ENCODE measurements at places on chromosomes 16 and 17.
A peak's percentile ranks its signal among the peaks of the same experiment; 100 is the strongest.

GRCh38 chr17:49519781-49520180 lies 24.7 kb downstream of the NGFR start:
- no peak for DNase-seq

- DNase-seq, result peak; percentile 71
These were observed 228.5 kb upstream of the PMFBP1 start for GRCh38 chr16:72400257-72401083.

DNA sequence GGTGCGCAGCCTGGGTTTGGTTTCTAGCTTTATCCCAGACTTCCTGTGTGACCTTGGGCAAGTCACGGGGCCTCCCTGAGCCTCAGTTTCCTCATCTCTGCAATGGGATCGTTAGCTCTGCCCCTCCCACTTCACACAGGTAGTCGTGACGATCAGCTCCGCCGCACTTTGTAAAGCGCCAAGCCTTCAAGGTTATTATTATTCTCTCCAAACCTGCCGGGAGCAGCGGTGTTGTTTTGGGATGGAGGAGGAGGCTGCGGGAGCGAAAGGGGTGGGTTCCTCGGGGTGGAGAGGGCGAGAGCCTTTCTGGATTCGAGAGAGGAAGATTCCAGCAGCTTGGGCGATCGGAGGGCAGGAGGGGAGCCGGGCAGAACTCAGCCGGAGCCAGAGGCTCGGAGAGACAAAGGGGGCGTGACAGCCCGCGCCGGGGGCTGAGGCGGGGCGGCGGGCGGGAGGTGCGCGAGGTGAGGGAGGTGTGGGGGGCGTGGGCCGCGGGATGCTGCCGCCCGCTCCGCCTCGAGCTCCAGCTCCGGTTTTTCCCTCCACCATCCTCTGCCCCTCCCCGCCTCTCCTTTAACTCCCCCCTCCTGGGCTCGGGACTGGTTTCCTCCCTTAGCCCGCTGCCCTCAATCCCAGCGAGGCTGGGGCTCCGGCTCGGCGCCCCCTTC lies at the start of gene EFNB3:
Gene EFNB3, plus strand, starts transcription at position 602 of the 668 bp plus-strand sequence. CDS start 397 bp downstream, outside the sequence.
- DNase-seq, result peak; percentile 13

DNA sequence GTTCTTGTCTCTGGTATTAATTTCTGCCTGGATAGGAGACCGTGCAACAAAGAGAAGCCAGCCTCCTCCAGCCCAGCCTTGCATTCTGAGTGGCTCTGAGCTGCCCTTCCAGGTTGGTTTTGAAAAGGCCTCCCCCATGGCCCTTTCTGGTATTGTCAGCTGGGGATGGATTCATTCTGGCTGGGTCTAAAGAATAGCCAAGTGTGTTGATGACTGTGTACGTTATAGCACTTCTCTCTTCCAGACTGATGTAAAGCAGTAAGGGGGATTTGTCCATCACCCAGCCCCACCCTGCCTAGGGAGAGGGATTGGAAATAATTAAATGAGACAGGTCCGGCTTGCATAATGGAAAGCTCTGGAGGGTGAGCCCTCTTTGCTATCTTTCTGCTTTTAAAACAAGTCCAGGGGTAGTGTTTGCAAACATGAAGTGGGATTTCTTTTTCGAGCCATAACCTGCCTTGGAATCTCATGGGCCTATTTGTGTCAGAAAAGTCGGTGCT lies 146.4 kb downstream of the MSI2 start:
- DNase-seq, result no peak

GRCh38 chr16:54526916-54527315 lies 240.3 kb upstream of the IRX3 start:
- DNase-seq, result no peak

DNA sequence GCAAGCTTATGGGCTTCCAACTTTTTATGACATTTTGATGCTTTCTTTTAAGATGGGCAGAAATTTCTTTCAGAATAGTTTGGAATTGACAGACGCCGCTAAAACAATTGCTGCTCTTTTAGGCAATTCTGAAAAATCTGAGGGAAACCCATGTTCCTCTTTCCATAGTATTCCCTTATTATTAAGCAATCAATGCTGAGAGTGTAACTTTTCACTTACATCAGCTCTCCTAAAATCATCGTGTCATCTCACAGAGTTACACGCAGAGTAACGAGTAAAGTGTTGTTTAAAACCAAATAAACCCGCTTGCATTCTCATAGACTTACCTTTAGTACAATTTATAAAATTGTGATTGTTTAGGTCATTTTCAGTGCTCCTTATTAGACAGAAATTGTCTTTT lies 150.6 kb downstream of the MAF start:
- DNase-seq, result no peak

DNA sequence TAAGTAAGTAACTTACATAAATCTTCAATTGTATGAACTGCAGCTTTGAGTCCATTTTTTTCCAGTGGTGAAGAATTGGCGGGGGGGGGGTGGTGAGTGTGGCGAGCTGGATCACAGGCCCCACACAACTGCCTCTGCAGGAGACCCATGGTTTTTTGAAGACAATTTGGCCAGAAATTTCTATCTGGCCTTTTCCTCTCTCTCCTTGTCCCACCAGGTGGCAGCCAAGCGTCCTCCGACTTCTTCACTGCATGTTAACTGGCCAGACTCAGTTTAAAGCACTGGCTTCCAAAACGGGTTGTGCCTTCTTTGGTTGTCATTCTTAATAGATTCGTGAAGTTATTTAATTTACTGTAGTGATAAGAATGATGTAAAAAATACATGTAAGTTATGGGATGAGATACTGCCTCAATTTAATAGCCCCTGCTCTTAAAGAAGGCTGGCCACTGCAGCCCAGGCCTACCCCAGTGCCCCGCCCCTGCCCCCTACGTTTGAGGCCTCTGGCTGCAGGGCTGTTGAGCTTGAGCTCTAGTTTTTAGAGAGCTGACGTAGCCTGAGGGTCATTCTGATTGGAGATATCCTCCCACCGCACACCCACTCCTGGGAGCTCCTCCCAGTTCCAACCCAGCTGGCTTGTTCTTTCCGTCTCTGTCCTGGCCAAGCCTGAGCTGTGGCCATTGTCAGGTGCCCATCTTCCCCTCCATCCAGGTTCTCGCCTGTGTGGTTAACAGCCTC lies 36.4 kb downstream of the AKAP1 start:
- DNase-seq, result peak; percentile 52

DNA sequence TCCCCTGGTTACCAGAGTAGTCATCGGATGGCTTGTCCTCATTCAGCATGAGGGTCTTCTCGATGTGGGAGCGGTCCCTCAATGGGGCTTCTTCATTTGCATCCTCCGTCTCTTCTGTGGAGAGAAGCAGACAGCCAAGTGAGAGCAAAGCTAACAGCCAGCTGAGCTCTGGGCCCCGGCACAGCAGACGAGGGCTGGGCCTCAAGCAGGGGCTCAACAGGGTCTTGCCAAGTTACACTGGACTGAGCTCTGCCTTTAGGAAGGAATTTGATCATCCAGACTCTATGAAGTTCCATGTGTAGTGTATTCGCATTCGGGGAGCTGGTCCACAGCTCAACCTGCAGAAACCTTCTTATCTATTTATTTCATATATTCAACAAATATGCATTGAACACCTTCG lies 37.4 kb downstream of the SRL start:
- DNase-seq, result no peak

- DNase-seq, result peak; percentile 26
These were observed 17.1 kb upstream of the C17orf113 start for GRCh38 chr17:42067371-42068091.

DNA sequence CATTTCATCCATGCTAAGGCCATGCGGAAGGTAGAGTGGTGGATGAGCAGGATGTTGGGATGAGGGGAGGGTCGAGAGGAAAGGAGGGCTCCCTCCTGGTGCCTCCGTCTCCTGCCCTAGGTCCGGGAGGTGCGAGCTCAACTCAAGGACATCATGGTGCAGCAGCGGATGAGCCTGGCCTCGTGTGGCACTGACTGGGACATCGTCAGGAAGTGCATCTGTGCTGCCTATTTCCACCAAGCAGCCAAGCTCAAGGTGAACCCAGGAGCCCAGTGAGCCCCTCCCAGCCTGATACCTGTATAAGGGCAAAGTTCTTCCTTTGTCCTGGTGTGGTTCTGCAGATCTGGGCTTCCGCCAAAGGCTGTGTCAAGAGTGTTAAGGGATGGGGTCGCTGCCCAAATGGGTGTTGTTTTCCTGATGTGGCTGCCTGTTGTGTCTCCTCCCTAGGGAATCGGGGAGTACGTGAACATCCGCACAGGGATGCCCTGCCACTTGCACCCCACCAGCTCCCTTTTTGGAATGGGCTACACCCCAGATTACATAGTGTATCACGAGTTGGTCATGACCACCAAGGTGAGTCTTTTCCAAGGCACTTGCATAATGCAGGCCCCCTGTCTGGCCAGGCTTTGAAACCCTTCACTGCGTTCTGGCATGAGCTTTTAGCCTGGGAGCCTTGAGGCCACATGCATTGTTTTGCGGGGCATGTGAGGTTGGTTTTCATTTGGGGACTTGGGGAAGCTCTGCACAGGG lies 14.9 kb downstream of the DHX38 start:
- no peak for DNase-seq

- DNase-seq, result peak; percentile 82
These were observed 206.8 kb downstream of the PRKCA start for GRCh38 chr17:66508896-66509844.

DNA sequence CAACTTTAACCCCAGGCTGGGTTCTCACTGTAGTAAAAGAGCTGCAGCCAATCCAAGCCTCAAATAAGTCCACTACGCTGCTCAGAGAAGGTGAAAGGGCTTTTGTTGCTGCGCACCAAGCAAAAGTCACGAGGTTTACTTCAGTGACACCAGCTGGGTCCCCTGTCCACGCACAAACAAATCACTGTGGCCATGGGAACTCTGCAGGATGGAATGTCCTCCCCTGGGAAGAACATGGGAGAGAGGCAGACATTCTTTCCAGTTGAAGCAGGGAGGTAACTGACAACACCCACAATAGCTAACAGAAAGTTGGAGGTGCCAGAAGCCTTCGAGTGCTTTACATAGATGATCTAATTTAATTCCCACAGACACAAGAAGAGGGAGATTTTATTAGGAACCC lies 181.9 kb downstream of the PMP22 start:
- DNase-seq, result no peak

DNA sequence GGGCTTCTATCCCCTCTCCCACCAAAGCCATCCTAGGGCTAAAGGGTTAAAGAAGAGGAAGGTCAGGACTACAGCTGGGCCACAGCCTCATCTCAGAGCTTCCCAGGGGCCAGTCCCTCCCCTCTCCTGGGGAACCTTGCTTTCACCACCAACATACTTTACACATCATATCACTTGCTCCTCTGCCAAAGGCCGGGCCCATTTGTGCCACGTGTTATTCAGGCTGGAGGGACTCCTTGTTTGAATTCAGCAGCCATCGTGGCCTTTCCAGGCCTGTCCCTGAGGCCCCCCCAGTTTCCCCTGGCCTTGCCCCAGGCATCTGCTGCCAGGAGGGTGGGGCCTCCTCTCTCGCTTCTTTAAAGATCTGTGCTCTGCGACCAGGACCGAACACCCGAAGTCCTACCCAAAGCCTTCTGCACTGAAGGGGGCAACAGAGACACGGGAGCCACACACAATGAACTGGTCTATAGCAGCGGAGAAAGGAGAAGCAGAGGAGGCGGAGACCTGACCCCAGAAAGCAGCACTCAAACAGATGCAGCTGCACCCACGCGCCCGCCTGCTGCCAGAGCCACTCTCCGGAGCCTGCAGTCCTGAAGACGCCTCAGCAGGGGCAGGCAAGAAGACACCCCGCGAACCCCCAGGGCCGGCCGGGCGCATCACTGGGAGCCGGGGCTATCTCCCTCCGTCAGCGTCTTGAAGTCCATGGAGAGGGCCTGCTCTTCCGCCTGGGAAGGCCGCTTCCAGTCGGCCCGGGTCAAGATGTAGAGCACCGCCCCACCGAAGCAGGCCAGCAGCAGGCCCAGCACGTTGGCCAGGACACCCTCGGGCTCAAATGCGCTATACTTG lies 12.1 kb downstream of the CYB561 start:
- DNase-seq, result peak; percentile 94

GRCh38 chr17:236641-237405 lies 55.4 kb upstream of the DOC2B start:
- DNase-seq, result no peak

DNA sequence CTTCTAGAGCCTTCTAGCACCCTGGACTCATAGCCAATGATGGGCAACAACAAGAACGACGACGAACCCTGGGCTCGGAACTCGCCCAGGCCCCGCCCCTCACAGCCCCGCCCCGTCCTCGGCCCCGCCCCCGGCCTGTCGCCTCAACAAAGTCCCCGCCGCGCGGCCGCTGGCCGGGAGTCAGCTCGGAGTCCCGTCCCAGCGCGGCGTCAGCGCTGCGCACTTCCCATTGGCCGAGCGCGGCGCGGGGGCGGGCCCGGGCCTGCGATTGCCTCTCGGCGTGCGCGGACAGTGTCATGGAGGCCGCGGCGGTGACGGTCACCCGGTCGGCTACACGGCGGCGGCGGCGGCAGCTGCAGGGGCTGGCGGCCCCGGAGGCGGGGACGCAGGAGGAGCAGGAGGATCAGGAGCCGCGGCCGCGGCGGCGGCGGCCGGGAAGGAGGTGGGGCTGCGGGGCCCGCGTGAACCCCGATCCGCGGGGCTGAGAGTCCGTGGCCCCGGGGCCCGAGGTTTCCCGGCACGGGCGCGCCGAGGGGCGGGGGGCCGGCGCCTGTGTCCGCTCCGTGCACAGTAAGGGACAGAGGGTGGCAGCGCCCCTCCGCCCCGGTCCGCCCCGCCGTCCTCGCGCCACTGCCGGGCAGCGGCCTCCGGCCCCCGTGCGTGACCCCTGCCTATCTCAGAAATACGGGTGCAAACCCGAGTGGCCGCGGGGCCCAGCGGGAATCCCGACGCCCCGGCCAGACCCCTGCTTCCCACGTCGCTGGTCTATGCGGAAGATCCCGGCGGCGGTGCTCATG lies at the start of gene ENGASE:
Gene ENGASE, plus strand, starts transcription at position 176 of the 797 bp plus-strand sequence. Its CDS starts 121 bp downstream, at position 297.
- peak; percentile 84 for DNase-seq

DNA sequence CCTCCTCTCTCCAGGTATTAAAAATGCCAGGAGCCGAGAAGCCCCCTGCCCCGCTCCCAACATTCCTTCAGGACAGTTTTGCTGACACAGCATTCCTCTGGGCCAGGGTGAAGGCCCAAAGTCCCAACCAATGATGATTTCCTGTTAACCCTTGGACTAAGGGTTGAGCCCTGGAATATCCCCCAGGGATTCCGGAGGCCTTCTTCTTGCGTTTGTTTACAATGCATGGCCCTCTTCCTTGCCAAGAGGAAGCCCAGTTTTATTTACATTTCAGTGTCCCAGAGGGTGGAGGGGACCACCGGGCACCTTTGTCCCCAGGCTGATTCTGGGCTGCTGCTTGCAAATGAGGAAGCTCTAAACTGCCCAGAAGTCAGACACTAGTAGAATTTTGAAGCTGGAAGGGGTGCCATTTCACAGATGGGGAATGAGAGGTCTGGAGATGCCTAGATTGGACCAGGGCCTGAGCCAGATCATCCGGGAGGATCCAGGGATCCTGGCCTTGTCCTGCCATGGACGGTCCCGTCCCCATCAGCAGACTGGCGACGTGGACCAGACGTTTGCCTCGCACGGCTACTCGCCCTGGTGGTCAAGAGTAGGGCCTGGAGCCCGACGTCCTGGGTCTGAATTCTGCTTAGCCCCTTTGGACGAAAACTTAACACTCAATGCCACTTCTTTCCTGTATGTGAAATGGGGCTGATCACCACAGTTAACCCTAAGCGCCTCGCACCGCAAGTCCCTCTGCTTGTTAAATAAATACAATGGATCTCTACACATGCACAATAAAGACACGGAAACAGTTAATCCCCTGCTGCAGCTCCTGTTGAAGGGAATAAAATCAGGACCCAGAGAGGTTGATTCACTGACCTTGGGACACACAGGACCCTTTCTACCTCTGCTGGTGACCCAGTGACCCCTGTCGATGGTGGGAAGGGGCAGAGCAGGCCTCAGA lies 55.6 kb upstream of the CIBAR2 start:
- DNase-seq, result no peak
